ENCODE measurements at places on chromosomes 7 and 10.
A peak's percentile ranks its signal among the peaks of the same experiment; 100 is the strongest.

DNA sequence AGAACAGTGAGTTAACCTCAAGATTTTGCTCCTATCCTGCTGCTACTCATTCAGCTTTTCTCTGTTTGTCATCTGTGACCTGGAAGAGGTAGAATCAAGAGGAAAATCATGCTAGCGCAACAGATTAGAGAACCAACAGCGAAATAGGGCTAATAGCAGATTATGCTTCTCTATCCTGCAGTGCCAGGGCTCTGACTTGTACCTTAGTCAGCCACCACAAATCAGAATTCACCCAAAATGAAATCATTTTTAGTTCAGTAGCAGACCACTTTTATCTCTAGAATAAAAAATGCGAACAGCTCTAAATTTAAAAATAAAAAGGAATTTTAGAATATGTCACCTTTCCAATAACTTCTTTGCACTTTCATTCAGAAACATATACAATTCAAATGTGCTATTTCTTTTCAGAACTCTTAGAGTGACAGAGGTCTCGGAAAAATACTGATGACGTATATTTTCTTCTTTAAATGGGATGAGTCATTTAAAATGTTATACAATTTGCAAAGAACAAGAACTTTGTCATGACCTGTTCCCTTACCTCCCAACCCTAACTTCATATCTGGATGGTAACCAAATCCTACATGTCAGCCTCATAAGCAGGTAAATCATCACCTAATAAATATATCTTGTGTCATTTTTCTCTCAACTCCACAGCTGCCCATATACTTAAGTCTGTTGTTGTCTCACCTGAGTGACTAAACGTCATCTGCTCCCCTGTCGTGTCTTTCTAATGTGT, 896.4 kb downstream of the PCDH15 start:
- DNase-seq, result no peak

DNA sequence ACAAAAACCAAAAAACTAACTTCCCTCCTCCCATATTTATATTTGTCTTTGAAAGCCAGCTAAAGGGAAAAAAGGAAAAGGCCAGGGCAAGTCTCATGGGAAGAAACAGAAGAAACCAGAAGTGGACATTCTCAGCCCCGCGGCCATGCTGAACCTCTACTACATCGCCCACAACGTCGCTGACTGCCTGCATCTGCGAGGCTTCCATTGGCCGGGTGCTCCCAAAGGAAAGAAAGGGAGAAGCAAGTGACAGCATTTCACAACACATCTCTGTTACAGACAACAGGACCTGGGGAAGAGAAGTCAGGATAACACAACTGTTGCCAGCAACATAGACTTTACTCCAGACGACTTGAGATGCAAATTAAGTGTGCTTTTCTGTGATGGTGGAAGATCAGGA, 9.9 kb downstream of the SMKR1 start:
- no peak for DNase-seq

DNA sequence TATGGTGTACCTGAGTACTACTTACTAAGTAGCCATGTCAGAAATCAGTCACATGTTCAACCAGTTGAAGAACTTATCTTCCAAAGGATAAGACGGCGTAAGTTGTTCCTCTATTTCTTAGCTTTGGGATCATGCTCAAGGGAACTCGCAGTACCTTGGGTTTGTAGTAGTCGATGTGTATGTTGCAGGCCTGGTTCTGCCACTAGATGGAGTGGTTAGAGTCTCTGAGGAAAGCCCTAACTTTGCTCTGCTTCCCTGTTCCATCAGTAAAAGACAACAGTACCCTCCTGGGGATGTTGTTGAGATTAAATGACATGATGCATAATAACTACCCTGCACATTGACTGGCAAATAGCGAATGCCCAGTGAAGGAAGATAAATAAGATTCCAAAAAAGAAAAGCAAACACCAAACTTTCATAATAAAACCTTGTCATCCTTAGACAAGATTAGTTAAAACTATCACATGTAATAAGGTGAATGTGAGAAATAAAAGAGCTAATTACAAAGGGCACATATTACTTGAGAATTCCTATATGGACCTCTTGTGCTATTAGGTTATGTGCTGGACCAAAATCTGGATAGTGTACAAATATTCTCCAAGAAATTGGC, 165.9 kb downstream of the ABCA13 start:
- DNase-seq, result peak; percentile 15

GRCh38 chr7:157090485-157091165, 48.1 kb upstream of the UBE3C start:
- no peak for DNase-seq

DNA sequence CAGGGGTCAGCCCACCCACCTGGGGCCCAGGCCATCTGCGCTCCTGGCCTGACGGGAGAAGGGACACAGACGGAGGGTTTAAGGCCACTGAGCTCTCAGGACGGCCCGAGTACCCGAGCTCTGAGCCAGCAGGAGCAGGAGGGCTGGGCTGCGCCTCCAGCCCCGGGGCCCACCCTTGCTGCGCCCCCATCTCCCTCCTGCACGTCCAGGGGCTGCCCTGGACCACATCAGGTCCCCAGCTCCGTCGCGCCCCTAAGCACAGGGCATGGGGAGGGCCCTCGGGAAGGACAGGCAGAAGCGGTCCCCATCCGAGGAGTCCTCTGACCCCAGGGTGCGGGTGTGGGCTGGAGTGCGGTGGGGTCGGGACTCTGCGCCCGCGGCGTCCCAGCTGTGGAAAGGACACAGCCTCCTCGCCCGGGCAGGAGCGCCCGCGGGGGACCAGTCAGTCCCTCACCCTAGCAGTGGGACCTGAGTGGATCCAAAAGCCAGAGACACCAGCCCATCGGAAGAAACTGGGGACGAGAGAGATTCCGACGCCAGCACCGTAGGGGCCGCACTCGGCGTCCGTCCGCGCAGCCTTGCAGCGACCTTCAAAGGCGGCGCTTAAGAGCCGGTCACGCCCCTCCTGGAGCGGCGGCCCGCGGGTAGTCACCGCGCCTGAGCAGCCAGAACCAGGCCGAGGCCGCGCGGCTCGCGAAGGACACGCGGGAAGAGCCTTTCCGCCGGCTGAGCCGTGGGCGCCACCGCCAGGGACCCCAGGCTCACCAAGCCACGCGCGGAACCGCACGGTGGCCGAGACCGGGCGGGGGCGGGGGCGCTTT, 15.9 kb downstream of the CAMK2B start:
- DNase-seq, result peak; percentile 86

- DNase-seq, result no peak
Measured at GRCh38 chr10:132899751-132900065, 42.7 kb downstream of the CFAP46 start.

- DNase-seq, result no peak
Measured at GRCh38 chr10:35328404-35329037, 7.8 kb upstream of the CCNY start.

DNA sequence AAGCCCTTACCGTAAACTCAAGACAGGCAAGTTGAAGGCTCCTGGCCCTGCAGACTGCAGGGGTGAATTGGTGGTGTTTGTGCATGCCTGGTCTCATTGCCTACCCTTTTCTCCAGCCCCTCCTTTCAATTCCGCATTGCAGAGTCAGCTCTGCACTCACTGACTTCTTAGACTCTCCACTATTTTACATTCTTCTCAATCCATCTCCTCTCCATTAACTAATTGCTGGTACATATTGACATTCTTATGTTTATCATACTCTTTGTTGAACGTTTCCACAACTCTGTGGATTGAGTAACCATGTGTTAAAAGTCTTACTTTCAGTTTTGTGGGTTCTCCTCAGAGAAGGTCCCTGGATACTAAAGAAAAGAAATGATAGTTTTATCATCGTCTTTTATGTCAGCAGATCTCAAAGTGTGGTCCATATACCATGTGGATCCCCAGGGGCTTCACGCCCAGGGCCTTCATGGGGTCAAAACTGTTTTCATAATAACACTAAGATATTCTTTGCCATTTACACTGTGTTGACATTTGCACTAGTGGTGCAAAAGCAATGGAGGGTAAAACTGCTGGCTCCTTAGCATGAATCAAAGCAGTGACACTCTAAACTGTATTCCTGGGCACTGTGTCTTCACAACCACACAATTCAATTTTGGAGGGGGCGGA, 135.4 kb upstream of the FZD1 start:
- no peak for DNase-seq

- DNase-seq, result peak; percentile 35
Measured at GRCh38 chr10:43265799-43266721, 805 bp downstream of the RASGEF1A start.

- no peak for DNase-seq
Measured at GRCh38 chr10:5659702-5660528, 6.5 kb downstream of the ASB13 start.

GRCh38 chr10:94155722-94156271, 162.1 kb downstream of the PLCE1 start:
- DNase-seq, result no peak
